ENCODE measurements at places on chromosomes 7 and 10.

GRCh38 chr7:129851174-129851573 lies 101.6 kb downstream of the UBE2H start:
- no peak for DNase-seq

- no peak for DNase-seq
Measured at GRCh38 chr10:52499281-52499680, 185.2 kb downstream of the DKK1 start.

DNA sequence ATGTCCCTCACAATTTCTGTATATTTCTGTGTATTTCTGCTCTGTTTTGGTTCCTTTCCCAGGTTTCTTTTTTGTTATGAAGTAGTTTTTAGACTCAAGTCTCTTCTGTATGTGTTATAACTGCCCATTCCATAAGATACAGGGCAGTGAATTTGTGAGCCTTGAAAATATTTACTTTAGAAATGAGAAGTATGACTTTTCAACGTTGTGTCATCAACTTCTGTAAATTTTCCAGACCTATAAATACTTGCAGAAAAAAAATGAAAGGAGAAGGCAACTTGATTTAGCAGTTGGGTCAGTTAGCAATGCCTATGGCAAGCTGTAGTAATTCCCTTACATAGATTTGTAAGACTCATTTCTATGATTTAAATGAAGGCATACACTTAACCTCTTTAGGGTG lies 11.5 kb downstream of the EGFR start:
- DNase-seq, result peak; percentile 23

- no peak for DNase-seq
Measured at GRCh38 chr7:83451501-83452045, 197.4 kb downstream of the SEMA3E start.

- DNase-seq, result no peak
Measured at GRCh38 chr10:119539359-119539825, 3.1 kb downstream of the RGS10 start.

DNA sequence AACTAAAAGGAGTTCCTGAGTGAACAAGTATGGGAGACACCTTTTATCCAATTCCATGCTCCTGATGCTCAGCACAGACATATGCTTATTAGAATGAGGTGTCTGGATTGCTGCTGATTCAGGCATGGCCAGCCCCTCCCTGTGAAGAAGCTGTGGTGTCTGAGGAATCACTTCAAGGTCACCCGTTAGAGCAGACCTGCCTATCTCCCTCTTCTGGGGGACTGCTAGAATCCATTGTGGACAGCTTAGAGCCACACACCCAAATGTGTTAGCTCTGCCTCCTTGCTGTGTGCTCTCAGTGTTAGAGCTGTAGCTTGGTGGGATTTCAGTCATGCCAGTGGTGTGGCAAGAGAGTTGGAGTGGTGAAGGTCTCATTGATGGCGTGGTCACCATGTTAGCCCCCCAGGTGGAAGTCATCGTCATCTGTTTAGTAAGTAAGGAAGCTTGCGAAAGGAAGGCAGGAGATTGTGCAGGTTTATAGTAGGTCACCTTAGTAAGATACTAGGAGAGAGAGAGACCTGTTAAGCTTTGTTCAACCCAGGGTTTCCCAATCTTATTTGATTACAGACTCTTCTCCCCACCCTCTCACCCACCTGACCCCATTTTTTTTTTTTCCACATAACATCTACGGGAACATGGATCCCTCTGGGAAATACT lies 12.8 kb downstream of the PRXL2A start:
- no peak for DNase-seq

DNA sequence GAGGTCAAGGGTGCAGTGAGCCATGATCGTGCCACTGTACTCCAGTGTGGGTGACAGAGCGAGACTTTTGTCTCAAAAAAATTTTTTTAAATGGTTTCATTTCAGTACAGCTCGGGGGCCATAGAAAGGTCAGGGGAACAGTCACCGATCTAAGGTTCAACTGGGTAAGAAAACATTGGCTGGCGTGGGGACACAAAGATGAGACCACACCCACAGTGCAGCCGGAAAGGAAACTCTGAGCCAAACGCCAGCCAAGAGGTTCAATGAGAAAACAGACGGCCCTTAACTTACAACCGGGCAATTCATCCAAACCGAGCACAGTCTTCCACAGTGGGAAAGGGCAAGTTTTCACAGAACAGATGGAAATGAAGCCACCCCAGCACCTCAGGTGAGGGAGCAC lies 65.1 kb downstream of the SLC37A3 start:
- no peak for DNase-seq

GRCh38 chr10:116768786-116769185 lies 26.4 kb upstream of the HSPA12A start:
- DNase-seq, result peak; percentile 66

- no peak for DNase-seq
Measured at GRCh38 chr7:74216361-74216761, 6.6 kb downstream of the LAT2 start.

DNA sequence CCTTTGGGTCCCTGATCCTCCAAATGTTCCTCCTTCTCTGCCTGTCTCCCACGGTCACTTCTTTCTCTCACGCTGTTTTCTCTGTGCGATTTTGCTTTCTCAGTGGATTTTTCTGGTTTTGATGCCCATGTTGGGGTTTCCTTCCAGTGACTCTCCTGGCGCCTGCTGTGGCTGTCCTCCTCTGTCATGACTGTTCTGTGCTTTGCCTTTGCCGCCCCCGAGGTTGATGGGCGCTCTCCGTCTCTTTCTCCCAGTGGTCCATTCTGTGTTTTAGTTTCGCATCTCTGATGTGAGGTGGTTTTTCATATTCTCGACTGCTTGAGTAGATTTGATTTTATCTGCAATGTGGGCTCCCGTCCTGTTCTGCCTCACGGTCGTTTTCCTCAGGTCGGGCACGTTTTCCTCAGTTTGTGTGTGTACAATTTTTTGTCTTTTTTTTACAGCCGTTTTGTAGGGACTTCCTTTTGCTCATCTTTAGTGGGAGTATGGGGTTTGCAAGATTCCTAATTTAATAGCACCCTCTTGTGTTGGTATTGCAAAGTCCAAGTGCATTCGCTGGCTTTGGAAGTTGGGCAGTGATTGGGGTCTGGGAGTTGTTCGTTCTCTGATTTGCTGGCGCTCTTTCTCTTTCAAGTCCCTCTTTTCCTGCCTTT lies 100.0 kb downstream of the INPP5A start:
- DNase-seq, result peak; percentile 81

GRCh38 chr7:142771353-142771723 lies 568 bp downstream of the PRSS2 start:
- DNase-seq, result no peak

- no peak for DNase-seq
Measured at GRCh38 chr7:119647286-119647685, 625.7 kb upstream of the KCND2 start.

DNA sequence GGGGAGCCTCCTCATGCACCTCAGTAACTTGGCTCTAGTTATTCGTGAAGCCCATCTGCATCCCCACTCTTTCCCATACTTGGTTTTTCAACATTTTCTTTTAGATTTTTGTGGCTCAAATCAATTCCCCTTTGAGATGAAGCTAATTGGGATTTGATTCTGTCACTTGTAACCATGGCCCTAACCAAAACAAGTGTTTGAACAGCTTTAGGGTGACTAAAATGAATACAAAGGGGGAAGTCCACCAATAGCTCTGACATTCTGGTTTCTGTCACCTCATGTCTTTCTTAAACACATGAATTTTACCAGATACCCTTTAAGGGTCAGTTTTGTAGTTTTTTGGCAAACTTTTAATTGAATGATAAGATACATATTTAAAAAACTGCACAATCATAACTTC lies 87.0 kb downstream of the PCGF5 start:
- DNase-seq, result no peak

GRCh38 chr10:129421399-129422010 lies 45.5 kb upstream of the MGMT start:
- DNase-seq, result no peak

GRCh38 chr7:127158659-127159058 lies 94.1 kb downstream of the GRM8 start:
- DNase-seq, result no peak

DNA sequence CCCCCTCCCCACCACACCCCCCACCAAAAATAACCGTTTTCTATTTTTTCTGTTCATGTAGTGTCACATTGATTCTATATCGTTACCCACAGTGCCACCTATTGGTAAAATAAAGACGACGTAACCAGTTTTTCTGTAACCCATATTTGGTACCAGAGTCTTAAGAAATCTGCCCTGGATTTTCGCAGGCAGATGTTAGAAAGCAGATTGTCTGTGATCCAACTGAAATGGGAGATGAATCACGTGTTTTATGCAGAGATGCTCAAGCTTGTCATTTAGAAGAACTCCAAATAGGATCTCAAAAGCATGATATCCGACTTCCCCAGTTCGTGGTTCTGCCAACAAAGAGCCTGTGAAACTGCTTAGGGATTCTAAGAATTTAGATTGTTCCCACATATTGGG lies 261.1 kb upstream of the CSTF2T start:
- DNase-seq, result peak; percentile 78

- DNase-seq, result no peak
Measured at GRCh38 chr7:137981175-137981574, 20.7 kb downstream of the CREB3L2 start.

GRCh38 chr10:74436523-74437170 lies 285.6 kb downstream of the ADK start:
- no peak for DNase-seq

DNA sequence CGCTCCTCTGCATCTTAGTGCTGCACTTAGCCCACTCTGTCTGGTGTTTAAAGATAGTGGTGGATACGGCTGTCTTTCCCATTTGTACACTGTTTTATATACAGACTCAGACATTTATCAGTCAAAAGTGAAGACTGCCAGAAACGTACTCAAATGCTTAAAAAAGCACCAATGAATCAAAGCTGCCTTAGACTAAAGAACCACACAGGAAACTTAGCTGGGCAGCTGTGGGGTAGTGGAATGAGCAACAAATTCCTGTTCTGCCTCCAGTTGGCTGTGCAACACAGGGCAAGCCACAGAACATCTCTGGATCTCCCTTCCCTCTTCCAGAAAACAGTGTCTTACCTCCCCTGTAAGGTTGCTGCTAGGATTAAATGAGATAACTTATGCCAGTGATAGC lies 76.0 kb downstream of the ATXN7L1 start:
- DNase-seq, result peak; percentile 39

DNA sequence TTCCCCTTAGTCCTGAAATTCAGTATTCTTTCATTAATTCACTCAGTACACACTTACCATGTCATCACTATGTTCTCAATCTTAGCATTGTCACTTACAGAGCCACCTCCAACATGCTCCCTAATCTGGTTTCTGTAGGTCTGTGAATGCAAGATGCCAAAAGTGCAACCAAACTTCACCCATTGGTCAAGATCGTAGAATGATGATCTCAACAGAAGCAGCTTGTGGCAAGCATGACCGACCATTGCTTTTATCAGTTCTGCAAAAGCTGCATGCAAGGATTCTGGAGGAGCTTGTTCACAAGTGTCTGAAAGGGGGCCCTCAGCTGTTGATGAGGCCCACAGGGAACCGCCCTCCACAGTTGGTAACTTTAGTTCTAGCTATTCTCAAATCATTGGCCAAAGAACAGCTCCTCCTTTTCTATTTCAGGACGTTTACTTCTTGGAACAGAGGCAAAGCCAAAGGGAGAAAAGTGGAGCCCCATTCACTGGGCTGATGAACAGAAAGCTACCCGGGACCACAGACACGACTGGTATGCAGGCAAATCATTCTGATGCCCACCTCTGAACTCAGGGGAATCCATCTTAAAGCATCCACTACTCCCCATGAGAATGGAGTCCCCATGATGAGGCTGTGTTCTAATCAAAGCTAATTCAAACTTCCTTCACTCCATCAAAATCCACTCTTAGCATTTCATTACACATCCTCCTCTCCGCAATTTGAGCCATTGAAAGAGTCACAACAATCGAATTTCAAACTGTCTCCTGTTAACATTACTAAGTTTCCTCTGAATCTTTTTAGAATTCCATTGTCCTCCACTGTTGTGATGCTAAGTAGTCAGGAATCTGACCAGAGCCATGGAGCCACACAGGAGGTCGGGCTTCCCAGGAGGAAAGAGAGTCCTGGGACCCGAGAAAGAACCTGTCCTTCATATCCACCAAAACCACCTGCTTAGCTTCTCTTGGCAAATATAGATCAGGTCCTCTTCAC lies 13.9 kb downstream of the GRB10 start:
- DNase-seq, result no peak

GRCh38 chr7:90430614-90431460 lies 27.6 kb downstream of the CLDN12 start:
- DNase-seq, result no peak

- DNase-seq, result no peak
Measured at GRCh38 chr10:15208221-15208620, 39.7 kb upstream of the NMT2 start.

DNA sequence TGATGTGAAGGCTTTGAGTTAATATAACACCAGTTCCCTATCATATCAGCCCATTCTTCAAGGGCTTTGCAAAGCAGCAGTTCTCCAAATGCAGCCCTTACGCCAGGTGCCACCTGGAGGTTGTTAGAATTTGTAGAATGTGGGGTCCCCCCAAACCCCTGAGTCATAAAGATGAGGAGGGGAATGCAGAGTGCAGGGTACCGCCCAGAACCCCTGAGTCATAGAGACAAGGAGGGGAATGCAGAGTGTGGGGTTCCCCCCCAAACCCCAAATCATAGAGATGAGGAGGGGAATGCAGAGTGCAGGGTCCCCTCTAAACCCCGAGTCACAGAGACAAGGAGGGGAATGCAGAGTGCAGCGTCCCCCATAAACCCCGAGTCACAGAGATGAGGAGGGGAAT lies 605.8 kb downstream of the PTPRN2 start:
- no peak for DNase-seq

DNA sequence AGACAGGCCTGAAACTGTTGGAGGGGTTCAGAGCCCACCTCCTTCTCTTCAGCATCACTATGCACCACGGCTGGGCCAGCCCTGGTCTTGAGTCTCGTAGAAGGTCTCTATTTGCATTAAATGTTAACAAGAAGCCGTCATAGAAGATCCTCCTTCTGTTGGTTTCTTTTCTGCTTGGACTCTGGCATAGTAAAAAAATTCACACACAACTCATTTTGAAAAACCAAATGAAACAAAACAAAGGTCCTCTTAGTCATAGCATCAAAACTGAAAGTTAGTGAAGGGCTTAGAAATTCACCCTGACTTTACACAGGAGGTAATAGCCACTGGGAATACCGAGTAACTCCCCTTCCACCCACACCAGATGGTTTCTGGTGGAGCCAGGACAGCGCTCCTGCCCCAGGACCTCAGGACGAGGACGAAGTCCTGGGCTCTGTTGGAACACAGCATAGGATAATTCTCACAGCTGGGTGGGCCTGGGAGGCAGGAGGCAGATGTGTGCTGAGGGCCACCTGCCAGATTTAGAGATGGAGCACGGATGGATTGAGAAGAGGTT lies 248.4 kb upstream of the KLF6 start:
- no peak for DNase-seq
